ENCODE measurements at places on chromosomes 1 and 21. TPM values are rescaled to one million over a fixed set of nuclear protein-coding genes. Genes with fewer than 3 reads are reported as not detected.

The KANK4 gene
- 25.7 TPM for total RNA-seq

The TNFRSF18 gene
- total RNA-seq: not detected

The TAF5L gene
- total RNA-seq: 18.2 TPM

The OVAAL gene
- total RNA-seq: not detected

The KAZN gene
- total RNA-seq: 10.4 TPM

The APOBEC4 gene
- not detected for total RNA-seq

GRCh38 chr1:175191659-175192058 lies 917 bp downstream of the KIAA0040 start:
- H3K4me3 ChIP-seq: 0 out of 2 replicates have a peak overlapping the region, but pooled peaks have one; percentile 4
- no peak overlapping the region for H3K27ac ChIP-seq
- H3K4me1 ChIP-seq: peaks cover 21% of the 10 kb centered on the region
- no peak for DNase-seq

DNA sequence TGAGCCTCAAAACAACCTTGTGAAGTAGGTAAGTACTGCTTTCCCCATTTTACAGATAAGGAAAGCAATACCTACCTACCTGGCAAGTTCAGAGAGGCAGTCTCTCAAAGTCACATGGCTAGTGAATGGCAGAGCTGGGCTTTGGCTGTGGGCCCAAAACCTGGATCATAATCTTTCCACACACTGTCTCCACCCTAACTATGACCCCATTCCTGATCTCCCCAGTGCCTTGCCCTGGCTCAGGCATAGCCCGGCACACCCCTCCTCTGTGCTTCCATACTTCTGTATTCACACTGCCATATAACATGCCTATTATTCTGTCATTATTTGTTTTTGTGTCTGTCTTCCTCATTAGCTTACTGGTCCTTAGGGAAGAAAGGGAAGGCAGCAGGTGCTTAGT lies 15.9 kb downstream of the GNG12 start:
- peaks cover 23% of the 10 kb centered on the region for H3K4me1 ChIP-seq
- DNase-seq: no peak
- H3K36me3 ChIP-seq: no peaks in the 10 kb centered on the region
- H3K27ac ChIP-seq: no peak overlapping the region

DNA sequence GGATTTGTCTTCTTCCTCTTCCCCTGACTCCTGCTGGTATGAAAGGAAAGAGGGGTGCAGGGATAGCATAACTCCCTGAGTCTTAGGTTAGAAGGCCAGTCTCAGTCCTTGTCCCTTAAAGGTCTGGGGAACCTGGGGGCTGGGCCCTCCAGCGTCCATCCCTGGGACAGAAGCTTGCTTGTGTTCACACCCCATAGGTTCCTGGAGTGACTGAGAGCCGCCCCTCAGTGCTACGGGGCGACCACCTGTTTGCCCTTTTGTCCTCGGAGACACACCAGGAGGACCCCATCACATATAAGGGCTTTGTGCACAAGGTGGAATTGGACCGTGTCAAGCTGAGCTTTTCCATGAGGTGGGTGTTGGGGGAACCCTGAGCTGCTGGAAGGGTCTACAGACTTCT lies 13.1 kb downstream of the RHOC start:
- DNase-seq: no peak
- H3K27me3 ChIP-seq: no peaks in the 10 kb centered on the region

DNA sequence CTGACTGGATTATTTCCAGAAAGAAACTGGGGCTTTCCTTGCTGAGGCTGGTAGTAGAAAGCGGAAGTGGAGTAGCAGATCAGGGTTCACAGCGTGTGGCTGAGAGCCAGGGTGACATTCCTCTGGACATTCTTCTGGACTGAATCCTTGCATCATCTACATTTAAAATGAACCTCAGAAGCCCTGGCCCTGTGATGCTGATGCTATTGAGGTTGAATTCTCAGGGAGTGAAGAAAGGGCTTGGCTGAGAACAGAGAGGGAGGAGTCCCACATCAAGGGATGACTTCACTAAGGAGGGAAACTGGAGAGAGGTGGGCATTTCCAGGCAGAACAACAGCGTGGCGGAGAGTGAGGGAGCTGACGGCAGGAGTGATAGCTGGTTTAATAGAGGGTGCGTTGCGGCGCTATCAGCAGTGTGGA lies 102.3 kb upstream of the LMO4 start:
- peaks cover 17% of the 10 kb centered on the region for H3K4me1 ChIP-seq
- H3K27me3 ChIP-seq: no peaks in the 10 kb centered on the region
- peak; percentile 74 for DNase-seq

DNA sequence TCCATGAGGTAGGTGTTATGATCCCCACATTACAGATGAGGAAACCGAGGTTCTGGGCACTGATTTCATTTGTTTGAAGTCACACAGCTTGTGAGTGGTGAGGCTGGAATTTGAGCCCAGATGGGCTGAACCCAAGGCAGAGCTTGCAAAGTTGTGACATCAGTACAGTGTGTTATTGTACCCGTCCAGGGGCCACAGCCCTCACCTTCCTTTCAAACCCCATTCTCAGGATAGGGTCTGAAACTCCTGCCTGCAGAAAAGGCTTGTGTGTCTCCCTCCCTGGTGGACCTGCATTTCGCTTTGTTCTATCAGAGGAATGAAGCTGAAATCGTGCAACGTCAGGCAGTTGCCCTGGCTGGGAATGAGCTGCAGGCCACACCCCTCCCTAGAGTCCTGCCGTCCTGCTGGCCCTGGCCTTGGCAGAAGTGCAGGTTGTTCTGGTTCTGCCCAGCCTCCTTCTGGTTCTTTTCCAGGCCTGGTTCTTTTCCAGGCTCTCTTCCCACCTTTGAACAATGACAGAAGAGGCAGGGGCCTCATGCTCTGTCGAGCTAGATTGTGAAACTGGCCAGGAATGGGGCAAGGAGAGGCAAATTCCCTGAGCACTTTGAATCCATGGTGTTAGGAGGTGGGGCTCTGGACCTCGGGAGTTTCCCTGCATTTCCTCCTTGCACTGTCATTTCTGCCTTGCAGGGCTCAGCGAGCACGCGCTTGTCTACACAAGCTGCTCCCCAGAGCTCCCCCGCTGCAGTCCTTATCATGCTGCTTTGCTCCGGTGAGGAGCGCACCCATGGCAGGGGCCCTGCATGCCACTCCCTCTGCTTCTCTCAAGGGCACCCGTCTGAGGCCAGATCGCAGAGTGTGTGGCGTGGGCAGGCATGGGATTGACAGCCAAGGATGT lies 8.2 kb upstream of the MYOM3 start:
- 0 out of 3 replicates have a peak, but pooled peaks cover under 1% of the 10 kb centered on the region for H3K36me3 ChIP-seq
- H3K27ac ChIP-seq: peak overlapping the region; percentile 79
- no peaks in the 10 kb centered on the region for H3K27me3 ChIP-seq
- H3K4me1 ChIP-seq: peaks cover 64% of the 10 kb centered on the region
- peak overlapping the region; percentile 36 for H3K4me3 ChIP-seq

GRCh38 chr1:155166051-155166470 lies 7.0 kb downstream of the KRTCAP2 start:
- no peak for DNase-seq
- H3K4me1 ChIP-seq: peaks cover 24% of the 10 kb centered on the region
- H3K27ac ChIP-seq: no peak overlapping the region
- H3K4me3 ChIP-seq: no peak overlapping the region
- H3K36me3 ChIP-seq: peaks cover 12% of the 10 kb centered on the region
- no peaks in the 10 kb centered on the region for H3K27me3 ChIP-seq

- DNase-seq: no peak
- H3K27ac ChIP-seq: peak within 1 kb of the TSS; percentile 81
- H3K36me3 ChIP-seq: no peaks in the 10 kb centered on the region
- peak within 1 kb of the TSS; percentile 85 for H3K4me3 ChIP-seq
- peaks cover 5% of the 10 kb centered on the region for H3K27me3 ChIP-seq
- peaks cover 17% of the 10 kb centered on the region for H3K4me1 ChIP-seq
Measured at GRCh38 chr21:36156815-36157670, at the start of gene DOP1B. DOP1B (plus strand) TSS chr21:36156824; CDS start chr21:36164734, 7,910 bp downstream.

DNA sequence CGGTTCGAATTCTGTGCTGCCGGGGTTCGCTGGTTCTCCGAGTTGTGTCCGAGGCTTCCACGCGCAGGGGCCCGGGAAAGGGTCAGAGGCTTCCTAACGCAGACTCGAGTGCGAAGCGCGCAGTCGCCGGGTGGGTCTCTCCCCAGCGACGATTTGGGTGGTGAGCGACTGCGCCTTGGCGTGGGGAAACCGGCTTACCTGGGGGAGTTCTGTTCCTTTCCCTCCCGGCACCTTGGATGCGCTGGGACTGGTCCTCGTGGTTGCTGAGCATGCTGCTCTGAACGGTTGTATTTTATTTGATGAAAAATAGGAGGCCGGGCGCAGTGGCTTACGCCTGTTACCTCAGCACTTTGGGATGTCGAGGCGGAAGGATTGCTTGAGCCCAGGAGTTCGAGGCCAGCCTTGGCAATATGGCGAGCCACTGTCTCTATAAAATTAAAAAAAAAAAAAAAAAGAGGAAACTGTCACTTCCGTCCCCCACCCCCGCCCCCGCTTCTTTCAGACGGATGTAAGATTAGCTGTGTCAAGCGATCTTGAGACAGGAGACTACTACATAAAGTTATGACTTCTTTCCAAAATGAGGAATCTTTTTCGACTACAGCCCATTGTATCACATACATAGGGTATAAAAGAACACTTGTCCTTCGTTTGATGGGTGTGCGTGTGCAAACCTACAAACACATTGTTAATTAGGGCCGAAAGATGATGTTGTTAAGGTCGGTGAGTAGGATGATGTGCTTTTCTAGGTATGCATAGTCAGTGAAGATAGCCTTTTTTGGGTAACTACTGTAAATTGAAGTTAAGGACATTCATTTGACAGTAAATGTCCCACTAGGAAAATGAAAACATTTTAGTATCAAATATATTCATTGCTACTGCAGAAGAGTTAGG lies at the start of gene CCDC18:
Gene CCDC18, plus strand, starts transcription at position 2 of the 891 bp plus-strand sequence. CDS start 2,638 bp downstream, outside the sequence.
- peak within 1 kb of the TSS; percentile 100 for H3K4me3 ChIP-seq
- H3K36me3 ChIP-seq: peaks cover 2% of the 10 kb centered on the region
- DNase-seq: peak; percentile 21
- peaks cover 41% of the 10 kb centered on the region for H3K4me1 ChIP-seq
- H3K27ac ChIP-seq: peak within 1 kb of the TSS; percentile 95
- H3K27me3 ChIP-seq: no peaks in the 10 kb centered on the region

DNA sequence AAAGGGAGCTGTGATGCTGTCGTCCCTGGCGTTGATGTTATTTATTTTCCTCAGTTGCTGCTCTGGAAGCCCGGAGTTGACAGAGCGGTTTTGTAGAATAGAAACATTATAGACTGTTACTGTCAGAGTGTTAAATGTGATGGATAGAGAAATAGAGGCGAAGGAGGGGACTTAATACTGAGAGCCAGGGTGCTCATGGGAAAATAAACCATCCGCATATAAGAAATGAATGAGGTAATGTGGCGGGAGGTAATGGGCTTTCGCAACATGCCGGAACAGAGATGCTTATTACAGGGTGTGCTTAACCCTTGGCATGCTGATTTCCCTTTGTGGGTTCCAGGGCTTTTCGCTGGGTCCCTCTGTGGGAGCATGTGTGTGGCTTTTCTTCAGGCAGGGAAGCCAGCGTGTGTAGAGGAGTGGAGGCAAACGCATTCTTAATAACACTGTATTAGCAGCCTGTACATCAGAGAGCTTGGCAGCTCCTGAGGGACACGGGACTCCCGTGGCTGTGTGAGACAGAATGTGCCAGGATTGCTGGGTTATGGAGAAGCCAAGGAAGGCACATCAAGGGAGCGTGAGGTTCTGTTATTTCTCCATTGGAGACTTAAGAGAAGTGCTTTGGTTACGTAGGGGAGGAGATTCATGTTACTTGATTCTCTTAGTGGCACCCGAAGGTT lies 141.0 kb downstream of the PBX1 start:
- H3K27me3 ChIP-seq: no peaks in the 10 kb centered on the region
- no peak overlapping the region for H3K4me3 ChIP-seq
- H3K4me1 ChIP-seq: no peaks in the 10 kb centered on the region
- no peaks in the 10 kb centered on the region for H3K36me3 ChIP-seq
- DNase-seq: no peak

- H3K27me3 ChIP-seq: no peaks in the 10 kb centered on the region
- peak within 1 kb of the TSS; percentile 78 for H3K27ac ChIP-seq
- H3K4me3 ChIP-seq: peak within 1 kb of the TSS; percentile 91
- peaks cover 9% of the 10 kb centered on the region for H3K4me1 ChIP-seq
Measured at GRCh38 chr1:227318016-227318852, at the start of gene CDC42BPA. CDC42BPA (minus strand) TSS chr1:227318492; CDS start chr1:227317182, 1,310 bp downstream.

DNA sequence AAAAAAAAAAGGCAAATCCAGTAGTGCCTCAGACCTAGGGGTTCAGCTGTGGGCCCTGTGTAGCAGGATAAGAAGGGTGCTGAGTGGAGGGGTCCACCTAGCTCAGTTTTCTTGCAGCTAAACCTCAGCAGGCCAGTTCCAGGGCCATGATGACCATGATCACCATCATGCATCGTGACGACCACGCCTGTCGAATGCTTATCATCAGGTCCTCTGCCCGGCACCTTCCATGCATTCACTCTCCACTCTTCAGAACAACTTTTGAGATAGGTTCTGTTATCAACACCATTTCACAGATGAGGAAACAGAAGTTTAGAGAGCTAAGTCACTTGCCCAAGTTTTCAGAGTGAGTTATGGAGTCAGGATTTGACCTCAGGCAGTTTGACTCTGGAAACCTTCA lies 54.9 kb downstream of the ACBD3 start:
- H3K4me1 ChIP-seq: peaks cover 72% of the 10 kb centered on the region
- no peak overlapping the region for H3K27ac ChIP-seq
- no peak for DNase-seq
- H3K27me3 ChIP-seq: no peaks in the 10 kb centered on the region
- H3K4me3 ChIP-seq: no peak overlapping the region

- H3K4me1 ChIP-seq: no peaks in the 10 kb centered on the region
- H3K36me3 ChIP-seq: no peaks in the 10 kb centered on the region
- DNase-seq: no peak
- no peak overlapping the region for H3K4me3 ChIP-seq
- H3K27ac ChIP-seq: no peak overlapping the region
Measured at GRCh38 chr1:115258302-115258866, 79.7 kb downstream of the NGF start.

GRCh38 chr1:163337631-163338030 lies 15.9 kb downstream of the NUF2 start:
- H3K36me3 ChIP-seq: peaks cover 31% of the 10 kb centered on the region
- no peaks in the 10 kb centered on the region for H3K4me1 ChIP-seq
- DNase-seq: no peak

- H3K27me3 ChIP-seq: no peaks in the 10 kb centered on the region
- DNase-seq: peak; percentile 56
- H3K4me3 ChIP-seq: no peak overlapping the region
- H3K4me1 ChIP-seq: peaks cover 51% of the 10 kb centered on the region
Measured at GRCh38 chr21:38982096-38982495, 176.4 kb downstream of the ETS2 start.

- H3K4me1 ChIP-seq: no peaks in the 10 kb centered on the region
- no peak overlapping the region for H3K27ac ChIP-seq
- no peaks in the 10 kb centered on the region for H3K36me3 ChIP-seq
- H3K4me3 ChIP-seq: no peak overlapping the region
- no peak for DNase-seq
Measured at GRCh38 chr1:81596341-81596740, 204.4 kb upstream of the ADGRL2 start.
